ENCODE measurements at places on chromosomes 5 and 9.

GRCh38 chr5:60521376-60522291 is 178.3 kb downstream of the DEPDC1B start:
- no peak overlapping the region for H3K27ac ChIP-seq
- H3K36me3 ChIP-seq = no peaks in the 10 kb centered on the region
- no peak for DNase-seq
- H3K27me3 ChIP-seq = no peaks in the 10 kb centered on the region
- no peak overlapping the region for H3K4me3 ChIP-seq

DNA sequence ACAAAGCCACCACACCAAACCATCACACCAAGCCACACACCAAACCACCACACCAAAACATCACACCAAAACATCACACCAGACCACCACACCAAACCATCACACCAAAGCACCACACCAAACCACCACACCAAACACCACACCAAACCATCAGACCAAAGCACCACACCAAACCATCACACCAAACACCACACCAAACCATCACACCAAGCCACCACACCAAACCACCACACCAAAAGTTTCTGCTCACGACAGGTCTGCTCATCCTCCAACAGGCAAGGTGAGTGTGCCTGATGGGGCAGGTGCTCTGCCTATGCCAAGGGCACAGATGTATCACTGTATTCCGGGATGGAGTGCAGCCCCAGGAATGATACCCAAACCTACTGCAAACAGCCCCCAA is 87.9 kb upstream of the FSTL4 start:
- no peaks in the 10 kb centered on the region for H3K27me3 ChIP-seq
- H3K4me3 ChIP-seq = no peak overlapping the region
- peaks cover 4% of the 10 kb centered on the region for H3K4me1 ChIP-seq
- no peak overlapping the region for H3K27ac ChIP-seq

DNA sequence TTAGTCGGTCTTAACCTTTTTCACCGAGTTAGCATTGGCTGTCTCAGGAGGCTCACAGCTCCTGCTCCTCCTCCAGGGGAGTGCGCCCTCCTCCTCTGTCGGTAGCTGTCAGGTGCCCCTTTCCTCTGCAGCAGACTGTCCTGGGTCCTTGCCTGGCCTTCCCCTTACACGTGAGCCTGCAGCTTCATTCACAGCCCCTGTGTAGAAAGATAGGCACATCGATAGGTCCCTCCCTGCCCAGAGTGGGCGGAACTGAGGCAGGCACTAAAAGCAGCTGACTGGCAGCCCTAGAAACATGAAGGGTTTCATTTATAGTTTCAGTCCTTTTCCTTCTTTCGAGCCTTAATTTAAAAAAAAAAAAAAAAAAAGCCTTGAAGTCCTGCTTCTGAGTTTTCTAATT is 17.2 kb downstream of the TENT4A start:
- no peak for DNase-seq
- no peaks in the 10 kb centered on the region for H3K36me3 ChIP-seq
- H3K27ac ChIP-seq = no peak overlapping the region
- H3K27me3 ChIP-seq = no peaks in the 10 kb centered on the region
- peaks cover 4% of the 10 kb centered on the region for H3K4me1 ChIP-seq
- H3K4me3 ChIP-seq = no peak overlapping the region

DNA sequence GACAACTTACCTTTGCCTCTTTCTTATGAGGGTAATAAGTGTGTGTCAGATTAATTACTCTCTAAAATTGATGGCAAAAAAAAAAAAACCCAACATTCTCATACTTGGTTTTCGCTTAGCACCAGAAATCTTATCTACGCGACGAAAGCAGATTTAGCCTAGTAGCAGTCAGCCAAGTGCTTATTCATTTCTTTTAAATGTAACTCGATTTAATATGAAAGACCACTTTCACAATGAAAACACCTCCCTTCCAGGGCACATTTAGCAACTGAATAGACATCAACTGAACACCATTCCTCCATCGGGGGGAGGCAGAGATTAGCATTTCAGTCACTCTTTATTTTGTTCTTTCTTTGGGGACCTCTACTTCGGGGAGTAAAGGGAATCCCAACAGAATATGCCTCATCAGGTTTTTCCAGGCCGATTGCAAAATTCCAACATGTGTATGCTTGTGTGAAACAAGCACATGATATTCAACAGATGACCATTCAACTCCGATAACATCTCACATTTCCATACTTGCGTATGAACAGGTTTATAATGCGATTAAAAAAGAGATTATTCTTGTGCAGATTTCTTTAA is 124.1 kb upstream of the RETREG1 start:
- H3K36me3 ChIP-seq = no peaks in the 10 kb centered on the region
- peaks cover 15% of the 10 kb centered on the region for H3K4me1 ChIP-seq
- H3K4me3 ChIP-seq = peak overlapping the region; percentile 19

DNA sequence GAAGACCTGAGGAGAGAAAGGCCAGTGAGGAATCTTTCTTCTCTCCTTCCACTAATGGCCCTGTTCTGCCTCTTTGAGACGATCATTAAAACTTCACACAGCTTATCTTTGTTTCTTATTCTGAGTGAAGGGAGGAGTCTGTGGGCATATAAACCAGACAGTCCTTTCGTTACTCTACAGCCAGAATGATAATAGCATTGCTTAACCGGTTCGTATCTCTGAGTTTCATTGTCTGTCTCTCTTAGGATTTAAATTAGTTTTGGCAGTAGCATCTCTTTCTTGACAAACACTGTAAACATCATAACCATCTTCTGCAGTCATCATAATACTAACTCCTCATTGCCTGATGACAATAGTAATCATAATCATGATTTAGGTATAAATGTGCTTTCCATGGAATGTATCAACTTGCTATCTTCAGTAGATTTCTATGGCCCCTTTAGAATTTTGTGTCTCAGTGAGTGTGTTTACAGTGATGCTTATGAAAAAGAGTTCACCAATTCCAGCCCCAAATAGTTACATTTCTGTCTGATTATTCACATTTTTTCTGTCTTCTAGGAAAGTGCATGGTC is 618.8 kb upstream of the KLF4 start:
- no peaks in the 10 kb centered on the region for H3K36me3 ChIP-seq
- no peaks in the 10 kb centered on the region for H3K4me1 ChIP-seq
- no peak overlapping the region for H3K27ac ChIP-seq
- no peaks in the 10 kb centered on the region for H3K27me3 ChIP-seq
- H3K4me3 ChIP-seq = no peak overlapping the region

- H3K36me3 ChIP-seq = no peaks in the 10 kb centered on the region
- H3K27me3 ChIP-seq = no peaks in the 10 kb centered on the region
- no peaks in the 10 kb centered on the region for H3K4me1 ChIP-seq
- H3K27ac ChIP-seq = no peak overlapping the region
These were observed 257.1 kb downstream of the FBXL7 start for GRCh38 chr5:15757103-15757502.

DNA sequence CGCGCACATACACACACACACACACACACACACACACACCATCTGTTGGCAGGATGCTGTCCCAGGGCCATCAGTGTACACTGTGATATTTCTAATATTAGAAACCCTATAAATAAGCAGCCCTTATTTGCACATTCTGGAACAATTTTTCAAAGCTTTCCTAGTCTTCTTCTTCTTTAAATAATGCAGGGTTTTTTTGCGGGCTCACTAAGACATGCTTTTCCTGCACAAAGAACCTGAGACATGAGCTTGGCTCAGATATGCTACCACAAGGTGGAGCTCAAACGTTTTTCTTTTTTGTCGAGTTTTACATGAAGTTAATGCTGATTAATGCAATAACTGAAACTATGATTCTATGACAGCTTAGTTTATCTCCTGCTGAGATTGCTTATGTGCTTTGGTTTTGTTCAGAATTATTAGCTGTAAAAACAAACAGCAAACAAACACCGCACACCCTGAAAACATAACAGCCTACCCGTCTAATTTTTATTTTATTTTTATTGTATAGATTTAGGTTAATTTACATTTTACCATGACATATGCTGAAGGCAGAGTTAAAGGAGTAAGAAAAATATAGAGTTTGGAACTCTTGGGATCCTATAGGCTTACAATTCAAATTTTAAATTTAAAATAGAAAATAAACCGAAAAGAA is 95.8 kb downstream of the ALDH1A1 start:
- no peaks in the 10 kb centered on the region for H3K4me1 ChIP-seq
- peak; percentile 60 for DNase-seq
- H3K27me3 ChIP-seq = no peaks in the 10 kb centered on the region

- no peak overlapping the region for H3K27ac ChIP-seq
- no peaks in the 10 kb centered on the region for H3K27me3 ChIP-seq
- H3K4me1 ChIP-seq = peaks cover 29% of the 10 kb centered on the region
- H3K4me3 ChIP-seq = no peak overlapping the region
These were observed 64.6 kb upstream of the ZFR start for GRCh38 chr5:32508806-32509805.

DNA sequence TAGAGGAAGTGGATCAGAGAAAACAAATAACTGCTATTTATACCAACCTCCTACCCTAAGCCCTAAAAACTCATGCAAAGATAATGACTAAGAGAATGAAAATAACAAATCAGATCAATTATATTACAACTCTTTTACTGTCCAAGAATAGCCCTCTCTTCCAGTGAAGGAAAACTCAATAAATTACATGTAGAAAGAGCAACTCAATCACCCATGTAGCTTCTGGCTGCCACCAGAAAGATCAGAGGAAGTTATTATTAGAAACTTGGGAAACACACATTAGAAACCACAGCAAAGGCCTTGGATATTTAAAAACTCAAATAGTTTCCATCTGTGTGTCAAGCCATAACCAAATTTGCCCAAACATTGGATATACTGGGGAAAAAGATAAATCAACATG is 134.0 kb upstream of the TARS1 start:
- DNase-seq = no peak
- 0 out of 2 replicates have a peak, but pooled peaks cover 3% of the 10 kb centered on the region for H3K27me3 ChIP-seq
- H3K4me1 ChIP-seq = no peaks in the 10 kb centered on the region
- H3K4me3 ChIP-seq = no peak overlapping the region
- H3K36me3 ChIP-seq = no peaks in the 10 kb centered on the region

GRCh38 chr5:109965634-109966033 is 275.9 kb downstream of the MAN2A1 start:
- H3K27ac ChIP-seq = no peak overlapping the region
- no peak overlapping the region for H3K4me3 ChIP-seq
- H3K36me3 ChIP-seq = no peaks in the 10 kb centered on the region
- H3K4me1 ChIP-seq = no peaks in the 10 kb centered on the region
- no peak for DNase-seq

DNA sequence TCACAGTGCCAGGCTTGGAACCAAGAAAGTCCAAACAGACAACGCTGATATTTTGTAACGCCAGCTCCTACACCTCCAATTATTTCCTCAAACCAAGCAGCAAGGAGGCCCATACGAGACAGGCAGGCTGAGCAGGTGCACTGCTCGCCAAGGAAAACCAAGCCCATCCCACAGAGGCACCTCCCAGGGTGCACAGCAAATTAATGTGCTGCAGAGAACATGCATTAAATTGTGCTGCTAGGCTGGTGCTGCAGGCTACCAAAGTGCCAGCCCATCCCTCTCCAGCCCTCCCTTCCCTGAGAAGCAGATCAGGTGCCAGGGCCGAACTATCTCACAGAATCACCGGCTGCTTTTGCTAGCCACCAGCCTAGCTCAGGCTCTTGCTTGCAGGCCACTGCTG is 137.8 kb downstream of the PAX5 start:
- H3K36me3 ChIP-seq = no peaks in the 10 kb centered on the region
- H3K27me3 ChIP-seq = no peaks in the 10 kb centered on the region
- H3K27ac ChIP-seq = no peak overlapping the region
- no peak overlapping the region for H3K4me3 ChIP-seq

DNA sequence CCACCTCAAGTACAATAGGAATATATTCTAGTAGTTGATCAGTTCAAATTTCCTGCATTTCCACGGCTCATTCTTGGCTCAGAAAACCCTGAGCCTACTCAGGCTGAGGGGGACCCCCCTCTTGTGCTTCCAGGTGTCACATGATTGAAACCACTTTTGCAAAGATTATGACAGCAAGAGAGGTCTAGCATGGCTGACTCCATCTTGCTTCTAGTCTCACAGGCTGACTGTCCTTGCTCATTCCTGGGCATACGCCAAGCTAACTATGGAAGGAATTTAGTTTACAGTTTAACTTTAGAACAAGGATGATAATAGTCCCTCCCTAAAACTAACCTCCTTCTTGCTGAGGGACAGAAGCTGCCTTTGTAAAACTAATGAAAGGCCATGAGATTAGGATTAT is 154.1 kb downstream of the SNX18 start:
- H3K4me1 ChIP-seq = peaks cover 3% of the 10 kb centered on the region
- no peaks in the 10 kb centered on the region for H3K27me3 ChIP-seq
- no peak overlapping the region for H3K27ac ChIP-seq
- no peak for DNase-seq
- H3K4me3 ChIP-seq = no peak overlapping the region

GRCh38 chr5:95410279-95410678 is 19.1 kb downstream of the FAM81B start:
- H3K27ac ChIP-seq = no peak overlapping the region
- no peak for DNase-seq
- H3K36me3 ChIP-seq = no peaks in the 10 kb centered on the region

DNA sequence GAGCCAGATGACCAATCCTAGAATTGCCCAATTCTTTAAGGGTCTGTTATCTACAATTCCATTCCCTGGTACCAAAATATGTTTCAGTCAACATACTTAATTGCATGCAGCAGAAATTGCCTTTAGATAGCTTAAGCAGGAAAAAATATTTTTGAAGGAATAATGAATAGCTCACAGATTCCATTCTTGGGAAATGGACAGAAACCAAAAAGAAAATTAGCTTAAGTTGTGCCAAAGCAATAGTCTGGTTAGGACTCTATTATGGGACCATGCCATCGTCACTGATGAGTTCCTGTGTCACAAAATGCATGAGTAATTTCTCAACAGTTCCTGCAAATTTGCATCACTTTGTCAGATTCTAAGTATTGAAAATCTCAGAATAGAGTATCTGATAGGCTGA is 12.3 kb downstream of the ACTBL2 start:
- no peaks in the 10 kb centered on the region for H3K27me3 ChIP-seq
- H3K36me3 ChIP-seq = no peaks in the 10 kb centered on the region
- no peak overlapping the region for H3K4me3 ChIP-seq
- no peak overlapping the region for H3K27ac ChIP-seq

DNA sequence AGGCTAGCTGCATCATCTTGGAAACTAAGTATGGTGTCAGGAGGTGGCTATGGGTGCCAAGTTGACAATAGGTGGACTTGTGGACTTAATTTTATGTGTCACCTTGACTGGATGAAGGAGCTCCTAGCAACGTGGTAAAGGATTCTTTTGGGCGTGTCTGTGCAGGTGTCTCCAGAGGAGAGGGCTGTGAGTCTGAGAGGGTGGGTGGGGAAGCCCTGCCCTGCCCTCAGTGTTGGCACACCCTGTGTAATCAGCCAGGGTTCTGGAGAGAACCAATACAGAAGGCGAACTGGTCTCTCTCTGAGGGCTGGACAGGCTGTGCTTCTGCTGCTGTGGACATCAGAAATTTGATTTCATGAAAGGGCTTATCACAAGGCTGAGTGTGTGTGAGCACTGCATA is 61.0 kb downstream of the GTF3C4 start:
- no peaks in the 10 kb centered on the region for H3K36me3 ChIP-seq
- H3K27ac ChIP-seq = no peak overlapping the region
- no peaks in the 10 kb centered on the region for H3K27me3 ChIP-seq
- H3K4me3 ChIP-seq = no peak overlapping the region
- no peak for DNase-seq

GRCh38 chr9:122978601-122979000 is 37.8 kb downstream of the RABGAP1 start:
- H3K36me3 ChIP-seq = peaks cover 12% of the 10 kb centered on the region
- H3K4me1 ChIP-seq = no peaks in the 10 kb centered on the region
- H3K27me3 ChIP-seq = no peaks in the 10 kb centered on the region
- DNase-seq = no peak
- no peak overlapping the region for H3K4me3 ChIP-seq

GRCh38 chr5:133232011-133232410 is 180.2 kb downstream of the HSPA4 start:
- H3K27ac ChIP-seq = no peak overlapping the region
- no peak overlapping the region for H3K4me3 ChIP-seq
- no peaks in the 10 kb centered on the region for H3K36me3 ChIP-seq
- no peaks in the 10 kb centered on the region for H3K27me3 ChIP-seq
- DNase-seq = no peak

Measured in SJCRH30 (cell line).